ENCODE measurements at places on chromosomes 12 and 14.
A peak's percentile ranks its signal among the peaks of the same experiment; 100 is the strongest.

DNA sequence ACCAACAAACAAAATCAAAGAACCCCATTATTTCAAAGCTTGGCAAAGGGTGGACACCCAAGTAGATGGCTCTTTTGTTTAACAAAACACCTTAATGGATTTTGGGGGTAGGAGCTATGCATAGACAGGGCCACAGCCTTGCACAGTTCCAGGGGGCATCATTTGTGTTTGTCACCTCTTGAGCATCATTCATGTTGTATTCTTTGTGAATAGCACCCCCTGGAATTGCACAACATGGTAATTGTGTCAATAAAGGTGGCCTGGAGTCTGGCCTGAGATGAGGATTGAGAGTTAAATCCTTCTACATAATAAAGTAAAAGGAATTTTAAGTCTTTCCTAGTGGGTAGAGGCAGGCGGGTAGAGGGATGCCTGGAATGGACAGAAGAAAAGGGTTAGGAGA is 3.3 kb upstream of the FRS2 start:
- DNase-seq = peak; percentile 30

DNA sequence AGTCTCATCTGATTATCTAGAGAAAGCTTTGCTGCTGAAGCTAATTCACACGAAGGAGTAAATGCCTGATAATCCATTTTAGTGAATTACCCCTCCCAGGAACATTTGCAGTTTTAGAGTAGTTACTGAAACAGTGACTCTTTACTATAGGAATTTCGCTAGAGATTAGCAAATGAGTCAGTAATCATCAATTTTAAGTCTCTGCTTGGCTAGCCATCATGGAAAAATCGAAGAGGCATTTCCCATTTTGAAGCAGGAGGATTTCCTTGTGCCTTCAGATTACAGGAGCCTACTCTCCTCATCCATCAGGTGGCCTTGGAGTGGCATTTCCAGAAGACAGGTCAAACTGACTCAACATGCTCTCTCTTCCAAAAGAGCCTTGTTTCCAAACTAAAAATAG is 154.5 kb downstream of the EGLN3 start:
- no peak for DNase-seq

- DNase-seq = no peak
Measured at GRCh38 chr12:100833282-100833681, 38.7 kb downstream of the ANO4 start.

DNA sequence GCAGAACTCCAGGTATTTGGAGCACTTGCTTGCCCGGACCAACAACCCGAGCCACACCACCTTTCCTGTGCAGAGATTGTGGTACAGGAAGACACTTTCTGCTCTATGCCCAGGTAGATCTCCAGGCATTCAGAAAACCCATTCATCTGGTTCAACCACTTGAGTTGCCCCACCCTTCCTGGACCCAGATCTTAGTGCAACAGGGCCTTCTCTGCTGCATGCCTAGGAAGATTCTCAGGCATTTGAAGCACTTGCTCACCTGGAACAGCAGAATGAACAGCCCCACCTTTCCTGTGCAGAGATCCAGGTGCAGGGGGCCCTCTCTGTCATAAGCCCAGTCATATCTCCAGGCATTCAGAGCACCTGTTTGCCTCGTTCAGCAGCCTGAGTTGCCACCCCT is 412.8 kb upstream of the MGAT4C start:
- no peak for DNase-seq

- no peak for DNase-seq
Measured at GRCh38 chr12:75765170-75766059, 254.0 kb upstream of the KRR1 start.

DNA sequence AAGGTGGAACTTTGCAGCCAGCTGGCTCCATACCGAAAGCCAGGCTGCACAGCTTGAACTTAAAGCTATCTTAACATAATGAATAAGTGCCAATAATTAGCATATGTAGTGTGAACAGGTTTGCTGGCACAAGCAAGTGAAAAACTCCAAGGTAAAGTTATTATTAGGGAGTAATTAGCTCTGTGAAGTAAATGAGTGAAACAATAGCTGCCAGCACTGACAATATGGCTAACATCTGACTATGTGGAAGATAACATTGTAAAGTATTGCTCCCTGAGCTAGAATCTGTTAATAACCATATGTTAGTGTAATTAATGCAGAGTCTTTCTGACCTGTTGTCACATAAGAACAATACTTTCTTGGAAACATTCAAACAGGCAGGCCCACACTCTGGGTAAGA is 246.4 kb downstream of the SOX5 start:
- no peak for DNase-seq

DNA sequence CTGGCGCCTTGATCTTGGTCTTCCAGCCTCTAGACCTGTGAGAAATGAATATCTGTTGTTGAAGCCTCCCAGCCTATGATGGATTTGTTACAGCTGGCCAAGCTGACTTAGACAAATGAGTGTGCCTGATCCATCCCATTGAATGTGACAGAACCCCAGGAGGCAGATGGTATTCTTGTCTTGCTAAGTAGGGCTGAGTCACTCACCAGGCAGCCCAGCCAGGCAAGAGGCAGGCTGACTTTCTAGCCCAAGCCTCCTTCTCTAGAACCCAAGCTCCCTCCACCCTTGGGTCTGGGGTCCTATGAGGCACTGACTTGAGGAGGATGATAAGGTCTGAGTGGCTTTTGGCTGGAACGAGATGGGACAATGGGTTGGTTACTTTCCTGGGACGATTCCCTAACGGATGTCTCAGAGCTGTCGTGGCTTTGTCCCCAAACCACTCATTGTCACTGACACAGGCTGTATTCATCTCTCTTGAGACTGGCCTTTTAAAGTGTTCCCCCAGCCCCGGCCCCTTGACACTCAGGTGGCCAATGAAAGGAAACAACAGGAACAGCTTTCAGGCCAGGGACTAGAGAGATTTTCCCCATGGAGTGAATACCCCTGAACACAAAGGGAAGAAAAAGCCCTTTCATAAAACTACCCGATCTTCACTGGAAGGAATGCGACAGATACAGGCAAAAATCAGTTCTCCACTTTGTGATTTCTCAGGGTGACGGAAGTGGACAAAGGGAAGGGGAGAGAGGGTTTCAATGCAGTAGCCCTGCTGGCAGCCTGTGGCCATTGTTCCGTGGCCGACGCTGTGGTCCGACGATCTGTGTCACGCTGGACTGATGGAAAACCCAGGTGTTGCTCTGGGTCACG is 264.2 kb downstream of the AACS start:
- DNase-seq = peak; percentile 77

DNA sequence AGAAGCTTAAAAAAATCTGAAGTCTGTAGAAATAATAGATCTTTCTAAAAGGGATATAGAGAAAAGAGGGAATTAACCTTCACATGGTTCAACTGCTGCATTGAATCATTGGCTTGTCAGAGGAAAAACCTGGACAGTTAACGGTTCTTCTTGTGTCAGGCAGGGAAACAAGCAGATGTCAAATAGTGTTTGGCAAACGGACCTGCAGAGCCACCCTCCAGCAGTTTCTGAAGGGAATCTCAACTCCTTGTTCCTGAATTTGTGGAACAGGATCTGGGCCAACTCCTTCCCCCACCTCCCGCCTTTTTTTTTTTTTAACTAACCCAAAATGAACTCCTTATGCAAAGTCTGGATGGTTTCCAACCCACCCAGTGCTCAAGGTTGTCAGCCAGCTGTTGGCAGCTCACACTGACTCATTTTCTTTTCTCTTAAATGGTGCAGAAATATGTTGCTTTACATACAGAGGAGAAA is 187.3 kb downstream of the CAND1 start:
- no peak for DNase-seq

- DNase-seq = peak; percentile 88
Measured at GRCh38 chr12:124928095-124928911, 13.9 kb upstream of the UBC start.

- no peak for DNase-seq
Measured at GRCh38 chr14:77100961-77101360, 2.9 kb downstream of the CIPC start.

DNA sequence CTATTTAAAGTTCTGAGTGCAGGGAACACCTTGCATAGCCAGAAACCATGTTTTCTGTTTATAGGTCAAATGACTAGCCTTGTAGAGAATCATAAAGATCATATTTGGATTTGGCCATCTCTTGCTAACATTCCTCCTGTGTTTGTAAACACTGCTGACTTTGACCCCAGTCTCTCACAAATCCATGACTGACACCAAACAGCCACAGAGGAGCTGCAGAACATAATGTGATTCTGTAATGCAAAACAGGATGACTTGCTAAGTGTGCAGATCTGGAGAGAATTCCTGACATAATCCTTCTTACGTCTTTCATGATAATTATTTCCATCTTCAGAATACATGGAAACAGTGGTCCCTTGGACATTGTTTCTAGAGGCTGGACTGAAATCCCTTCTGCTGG is 211.8 kb downstream of the BMP4 start:
- no peak for DNase-seq

- DNase-seq = no peak
Measured at GRCh38 chr12:121786440-121786825, 7.1 kb downstream of the RHOF start.

GRCh38 chr14:99809360-99809759 is 16.1 kb downstream of the EML1 start:
- DNase-seq = no peak

DNA sequence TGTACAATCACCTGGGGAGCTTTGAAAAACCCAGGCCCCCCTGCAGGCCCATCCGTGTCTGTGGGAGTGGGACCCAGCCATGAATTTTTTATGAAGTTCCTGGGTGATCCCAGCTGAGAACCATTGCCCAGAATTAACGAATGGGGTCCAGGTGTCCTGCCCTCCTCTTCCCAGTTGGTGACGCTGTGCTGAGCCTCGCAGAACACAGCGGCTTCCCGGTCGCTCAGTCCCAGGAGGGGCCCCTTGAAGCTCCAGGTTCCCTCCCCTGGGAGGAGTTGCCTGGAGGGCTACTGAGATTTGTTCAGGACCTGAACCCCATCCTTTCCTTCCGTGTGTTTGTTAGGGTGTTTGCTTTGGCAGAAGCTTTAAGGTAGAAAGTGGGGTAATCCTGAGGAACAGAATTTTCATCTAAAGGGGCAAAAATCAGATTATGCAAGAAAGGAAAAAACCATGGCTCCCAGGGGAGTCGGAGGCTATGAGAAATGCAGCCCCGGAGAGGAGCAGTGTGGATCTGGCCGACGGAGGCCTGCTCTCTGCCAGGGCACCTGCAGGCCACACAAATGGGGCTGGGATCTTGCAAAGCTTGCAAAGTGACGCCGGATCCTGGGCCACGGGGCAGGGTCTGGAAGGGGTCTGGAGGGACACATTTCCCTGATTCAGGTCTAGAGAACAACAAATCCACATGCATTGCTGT is 164.7 kb upstream of the PRMT8 start:
- peak; percentile 69 for DNase-seq

Data from GM23338 (cell line).